ENCODE measurements at places on chromosomes 6 and 20.

DNA sequence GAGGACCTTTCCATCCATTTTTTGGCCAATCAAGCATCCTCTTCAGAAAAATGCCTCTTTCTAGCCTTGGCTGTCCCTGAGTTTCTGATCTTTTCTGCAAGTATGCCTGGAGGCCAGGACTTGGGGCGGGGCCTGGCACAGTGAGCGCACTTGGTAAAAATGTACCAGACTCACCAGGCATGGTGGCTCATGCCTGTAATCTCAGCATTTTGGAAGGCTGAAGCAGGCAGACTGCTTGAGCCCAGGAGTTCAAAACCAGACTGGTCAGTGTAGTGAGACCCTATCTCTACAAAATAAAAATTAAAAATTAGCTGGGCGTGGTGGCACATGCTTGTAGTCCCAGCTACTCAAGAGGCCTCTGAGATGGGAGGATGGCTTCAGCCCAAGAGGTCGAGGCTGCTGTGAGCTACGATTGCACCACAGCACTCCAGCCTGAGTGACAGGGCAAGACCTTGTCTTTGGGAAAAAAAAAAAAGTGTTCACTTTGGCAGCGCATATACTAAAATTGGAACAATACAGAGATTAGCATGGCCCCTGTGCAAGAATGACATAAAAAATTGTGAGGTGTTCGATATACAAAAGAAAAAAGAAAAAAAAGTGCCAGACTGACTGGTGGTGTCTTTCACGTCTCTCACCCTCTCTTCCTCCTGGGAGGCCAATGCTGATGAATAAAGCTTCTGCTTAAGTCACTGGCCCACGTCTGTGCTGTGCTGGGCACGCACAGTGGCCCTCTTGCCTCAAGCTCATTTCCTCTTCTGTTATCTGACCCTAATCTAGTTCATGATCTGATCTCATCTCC, 18.1 kb upstream of the SLC9A8 start:
- no peak for DNase-seq

GRCh38 chr6:157673596-157673995, 149.4 kb upstream of the SNX9 start:
- DNase-seq = no peak

- DNase-seq = no peak
Measured at GRCh38 chr20:38728191-38728781, 4.0 kb downstream of the SLC32A1 start.

DNA sequence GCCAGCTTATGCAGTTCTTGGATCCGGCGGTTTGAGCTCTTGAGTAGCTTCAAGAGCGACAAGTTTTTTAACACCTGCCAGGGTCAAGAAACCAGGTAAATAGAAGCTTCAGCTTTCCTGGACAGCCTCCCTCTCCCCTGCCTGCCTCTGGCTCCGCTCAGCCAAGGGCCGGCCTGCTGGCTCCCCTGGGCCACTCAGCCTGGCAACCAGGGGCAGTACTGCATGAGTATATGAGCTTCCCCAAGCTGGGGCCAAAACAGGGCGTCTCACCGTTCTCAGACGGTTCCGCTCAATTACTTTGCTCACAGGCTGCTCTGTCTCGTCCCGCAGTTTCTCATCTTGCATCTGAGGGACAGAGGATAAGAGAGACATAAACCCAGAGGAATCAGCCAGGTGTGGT, 856 bp downstream of the TP53TG5 start:
- DNase-seq = no peak

DNA sequence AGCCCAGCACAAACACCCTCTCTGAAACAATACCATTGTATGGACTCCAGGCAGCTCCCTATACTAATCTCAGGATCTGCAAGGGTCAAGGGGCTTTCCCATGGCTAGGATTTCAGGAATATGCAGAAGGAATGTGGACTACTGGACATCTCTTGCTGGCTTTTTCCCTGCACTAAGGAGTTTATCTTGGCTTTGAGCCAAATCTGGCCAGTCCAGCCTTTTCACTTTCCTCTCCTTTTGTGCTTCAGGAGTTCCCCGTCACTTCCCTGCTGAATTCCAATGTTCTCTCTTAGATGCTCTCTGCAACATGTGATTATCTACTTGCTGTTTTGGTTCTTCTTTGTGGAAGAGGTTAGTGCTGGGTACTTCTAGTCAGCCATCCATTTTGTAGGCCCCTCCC, 568.2 kb downstream of the HDGFL1 start:
- no peak for DNase-seq

DNA sequence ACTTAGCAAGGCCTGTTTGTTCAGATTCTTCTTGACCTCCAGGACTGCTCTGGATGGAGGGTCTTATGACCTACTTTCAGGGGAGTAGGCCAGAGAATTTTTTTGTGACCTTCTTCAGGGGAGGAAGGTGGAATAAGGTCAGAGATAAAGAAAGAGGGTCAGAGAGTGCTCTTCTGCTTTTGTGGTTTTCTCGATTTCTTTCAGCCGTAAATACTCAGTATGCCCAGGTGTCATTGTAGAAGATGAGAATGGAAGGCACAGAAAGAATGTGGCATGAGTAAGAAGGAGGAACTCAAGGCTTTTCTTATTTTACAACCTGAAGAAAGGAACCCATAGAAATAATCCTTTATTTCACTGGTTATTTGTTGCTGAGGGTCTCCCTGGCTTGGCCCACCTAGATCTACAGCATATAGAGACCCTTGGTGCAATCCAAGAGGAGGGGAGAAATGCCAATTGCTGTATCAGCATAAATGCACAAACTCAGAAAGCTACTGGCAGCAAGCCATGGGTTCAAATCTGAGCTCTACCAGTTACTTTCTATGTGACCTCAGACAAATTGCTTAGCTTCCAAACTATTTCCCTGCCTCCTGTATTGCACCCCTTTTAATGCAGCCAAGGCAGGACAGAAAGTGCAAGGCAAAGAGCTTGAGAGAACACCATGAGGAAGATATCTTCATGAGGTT, 68.0 kb downstream of the OLIG3 start:
- DNase-seq = no peak

- DNase-seq = no peak
Measured at GRCh38 chr6:110738899-110739365, 76.3 kb downstream of the CDK19 start.

DNA sequence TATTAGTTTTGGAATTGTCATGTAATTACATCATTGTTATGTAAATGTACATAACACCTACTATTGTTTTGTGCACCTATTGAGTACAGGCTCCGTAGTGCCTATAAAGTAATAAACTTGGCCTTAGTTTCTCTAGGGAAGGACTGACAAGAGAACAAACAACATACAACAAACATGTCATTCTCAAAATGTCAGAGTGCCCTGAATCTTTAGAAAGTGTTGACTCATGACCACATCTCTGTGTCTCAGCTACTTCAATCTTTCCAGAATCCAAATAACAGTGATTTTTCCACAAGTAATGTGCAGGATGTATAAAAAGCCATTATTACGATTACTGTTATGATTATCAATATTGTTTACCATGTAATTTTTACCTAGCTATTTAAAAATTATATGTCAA, 17.2 kb downstream of the LAMP5 start:
- no peak for DNase-seq

DNA sequence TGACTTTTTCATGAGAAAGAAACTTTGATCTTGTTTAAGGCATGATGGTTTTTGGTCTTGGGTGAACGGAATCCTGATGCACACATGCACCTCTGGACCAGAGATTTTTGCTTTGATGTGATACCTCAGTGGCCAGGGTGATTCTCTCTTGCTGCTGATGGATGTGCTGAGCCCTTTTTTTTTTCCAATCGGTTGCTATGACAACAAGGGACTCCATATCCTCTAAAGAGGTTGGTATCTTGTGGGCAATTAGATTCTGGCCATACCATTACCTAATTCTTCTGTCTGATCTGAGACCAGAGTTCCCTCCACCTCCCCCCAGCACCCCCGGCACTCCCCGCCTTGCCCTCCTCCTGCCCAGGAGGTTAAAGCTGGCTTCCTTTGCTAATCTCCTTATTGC, 24.9 kb downstream of the PDYN start:
- DNase-seq = no peak

DNA sequence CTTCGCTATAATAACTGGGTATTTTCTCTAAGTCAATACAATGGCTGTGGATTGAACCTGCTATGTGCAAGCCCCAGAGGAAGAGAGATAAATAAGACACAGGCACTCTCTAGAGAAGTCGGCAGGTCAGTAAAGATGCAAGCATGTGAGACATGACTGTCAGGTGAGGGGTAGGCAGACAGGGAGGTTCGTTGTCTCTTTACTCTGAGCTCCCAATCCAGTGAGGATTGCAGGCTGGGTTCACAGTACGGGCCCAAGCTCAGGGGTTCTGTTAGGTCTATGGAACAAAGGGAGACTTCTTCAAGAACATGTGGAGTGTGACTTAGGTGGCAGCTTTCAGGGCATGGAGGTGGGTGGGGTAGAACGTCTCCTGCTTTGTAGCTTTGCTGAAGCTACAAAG, 147.2 kb downstream of the PCSK2 start:
- no peak for DNase-seq

DNA sequence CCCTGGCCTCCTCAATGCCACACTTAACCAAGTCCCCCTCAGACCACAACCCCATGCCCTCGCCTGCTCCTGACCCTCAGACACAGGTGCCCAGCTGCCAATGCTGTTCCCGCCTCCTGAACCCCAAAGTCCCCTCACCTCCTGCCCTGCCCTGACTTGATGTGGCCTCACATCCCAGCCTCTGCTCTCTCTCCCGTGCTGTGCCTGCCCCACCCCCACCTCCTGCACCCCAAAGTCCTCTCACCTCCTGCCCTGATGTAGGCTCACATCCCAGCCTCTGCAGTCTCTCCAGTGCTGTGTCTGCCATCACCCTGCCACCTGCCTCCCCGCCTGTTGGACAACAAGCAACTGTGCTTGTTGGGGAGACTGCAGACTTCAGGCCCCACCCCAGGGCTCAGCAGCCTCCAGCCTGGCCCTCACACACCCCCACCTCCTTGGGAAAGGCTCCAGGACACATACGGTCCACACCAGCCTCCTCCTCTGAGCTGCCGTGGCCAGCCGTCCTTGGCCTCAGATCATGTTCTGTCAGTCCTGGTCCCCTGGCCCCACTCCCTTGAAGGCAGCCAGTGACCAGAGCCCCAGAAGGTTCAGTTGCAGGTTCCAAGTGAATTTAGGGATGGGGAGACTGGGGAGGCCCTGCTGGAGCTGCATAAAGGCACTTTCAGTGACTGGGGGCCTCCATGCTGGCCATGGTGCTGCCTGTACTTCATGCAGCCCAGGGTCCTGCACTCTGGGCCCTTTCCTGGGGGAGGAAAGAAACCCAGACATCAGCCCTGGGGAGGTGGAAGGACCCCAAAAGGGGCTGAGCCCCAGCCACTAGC, 28.4 kb downstream of the YTHDF1 start:
- DNase-seq = no peak

DNA sequence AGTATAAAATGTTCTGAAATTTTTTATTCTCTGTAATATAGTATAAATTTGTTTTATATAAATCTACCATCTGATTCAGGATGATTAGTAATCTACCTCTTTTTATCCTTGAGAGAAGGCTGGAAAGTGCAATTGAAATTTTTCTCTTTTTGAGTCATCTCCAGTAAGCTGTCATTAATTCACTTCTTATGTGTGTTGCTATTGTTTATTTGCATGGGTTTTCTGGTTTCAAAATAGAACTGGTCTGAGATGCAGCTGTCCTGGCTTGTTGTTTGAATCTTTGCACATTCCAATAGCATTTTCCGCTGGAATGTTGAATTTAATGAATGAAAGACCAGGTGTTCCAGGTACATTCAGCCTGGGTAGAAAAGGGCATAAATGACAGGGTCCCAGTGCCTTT, 24.3 kb upstream of the TAB2 start:
- DNase-seq = no peak

GRCh38 chr6:135540207-135540840, 42.8 kb upstream of the AHI1 start:
- DNase-seq = no peak

- DNase-seq = no peak
Measured at GRCh38 chr6:2940010-2940850, 31.1 kb downstream of the SERPINB6 start.

DNA sequence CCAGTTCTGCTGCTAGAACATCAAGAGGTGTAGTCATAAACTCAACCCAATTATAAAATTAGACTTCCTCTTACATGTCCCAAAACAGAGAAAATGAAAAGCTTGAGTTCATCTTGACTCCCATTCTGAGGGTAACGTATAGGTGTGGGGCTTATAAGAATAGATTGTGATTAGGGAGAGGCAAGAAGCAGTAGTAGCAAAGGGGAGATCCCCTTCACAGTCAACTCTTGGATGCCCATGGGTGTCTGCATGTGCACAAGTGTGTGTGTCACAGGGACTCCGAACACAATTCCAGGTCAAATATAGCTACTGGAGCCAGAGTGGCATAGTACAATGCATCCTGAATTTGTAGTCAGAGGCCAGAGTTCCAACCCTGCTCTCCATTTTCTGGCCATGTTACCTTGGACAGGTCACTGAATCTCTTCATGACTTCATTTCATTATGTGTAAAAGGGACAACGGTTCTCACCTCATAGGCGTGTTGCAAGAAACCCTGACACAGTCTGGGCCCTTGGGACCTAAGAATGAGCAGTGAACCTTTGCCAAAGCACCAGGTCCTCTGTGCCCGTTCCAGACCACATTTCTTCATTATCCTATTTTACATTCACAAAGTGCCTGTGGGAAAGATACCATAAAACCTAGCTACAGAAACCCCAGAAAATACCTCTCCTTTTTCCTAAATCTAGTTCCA, 11.8 kb downstream of the GSTA4 start:
- no peak for DNase-seq

All from thoracic aorta (tissue), 2 donors.